ENCODE measurements at places on chromosomes 3 and 15. TPM values are rescaled to one million over a fixed set of nuclear protein-coding genes. Genes with fewer than 3 reads are reported as not detected.

DNA sequence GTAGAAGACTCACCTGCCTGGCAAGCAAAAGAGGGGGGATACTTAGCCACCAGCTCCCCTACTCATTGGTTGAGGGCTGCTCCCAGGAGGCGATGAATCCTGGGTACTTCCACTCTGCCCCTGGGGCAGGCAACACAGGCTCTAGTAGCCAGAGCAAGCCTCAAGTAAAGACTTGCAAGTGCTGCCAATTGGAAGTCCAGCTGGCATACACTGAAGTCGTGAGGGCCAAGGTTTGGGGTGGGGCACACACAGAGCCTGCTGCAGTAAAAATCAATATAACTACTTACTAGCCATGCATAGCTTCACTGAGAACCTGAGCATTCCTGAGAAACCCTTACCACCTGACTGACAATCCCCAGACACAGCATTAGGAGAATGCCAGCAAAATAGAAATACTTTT lies 123.0 kb upstream of the EIF1B start:
- H3K4me1 ChIP-seq, result peaks cover 3% of the 10 kb centered on the region
- H3K27me3 ChIP-seq, result peaks cover 5% of the 10 kb centered on the region
- DNase-seq, result no peak
- no peak overlapping the region for H3K27ac ChIP-seq
- no peaks in the 10 kb centered on the region for H3K36me3 ChIP-seq

GRCh38 chr15:71237456-71238188 lies 122.4 kb downstream of the THSD4 start:
- H3K27ac ChIP-seq, result no peak overlapping the region
- H3K4me1 ChIP-seq, result no peaks in the 10 kb centered on the region
- no peak overlapping the region for H3K4me3 ChIP-seq
- H3K36me3 ChIP-seq, result peaks cover 4% of the 10 kb centered on the region
- no peaks in the 10 kb centered on the region for H3K27me3 ChIP-seq

DNA sequence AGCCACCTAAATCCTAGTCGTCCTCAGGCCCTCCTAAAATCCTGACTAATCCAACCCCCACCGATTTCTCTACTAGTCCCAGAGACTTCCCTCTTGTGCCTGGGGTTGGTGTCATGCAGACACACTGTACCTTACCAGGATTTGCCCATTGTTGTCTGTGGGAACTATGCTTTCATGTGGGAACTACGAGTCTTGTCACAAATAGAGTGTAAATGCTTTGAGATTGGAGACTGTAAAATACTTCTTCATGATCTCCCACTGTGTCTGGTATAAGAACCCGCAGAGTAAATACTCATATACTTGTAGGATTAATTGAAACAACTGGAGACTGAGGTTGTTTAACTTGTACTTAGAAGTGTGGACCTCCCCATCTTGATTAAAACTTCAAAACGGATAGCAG lies 11.2 kb downstream of the B3GNT5 start:
- peaks cover 4% of the 10 kb centered on the region for H3K4me1 ChIP-seq

DNA sequence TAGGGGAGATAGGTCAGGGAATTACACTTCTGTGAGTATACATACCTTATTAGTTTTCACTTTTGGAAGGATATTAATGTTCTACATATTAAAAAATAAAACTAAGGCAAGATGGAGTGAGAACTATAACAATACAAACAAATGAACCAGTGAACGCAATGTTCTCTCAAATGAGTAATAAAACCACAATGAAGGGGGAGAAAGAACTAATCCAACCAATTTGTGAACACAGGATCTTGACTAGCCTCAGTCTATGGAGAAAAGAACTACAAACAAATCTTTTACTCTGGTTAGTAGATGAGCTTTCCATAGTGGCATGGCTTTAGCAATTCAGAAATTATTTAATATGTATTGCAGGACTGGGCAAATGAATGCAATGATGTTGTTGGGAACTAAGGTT lies 26.9 kb upstream of the ATOSA start:
- no peak overlapping the region for H3K4me3 ChIP-seq
- H3K27ac ChIP-seq, result no peak overlapping the region

DNA sequence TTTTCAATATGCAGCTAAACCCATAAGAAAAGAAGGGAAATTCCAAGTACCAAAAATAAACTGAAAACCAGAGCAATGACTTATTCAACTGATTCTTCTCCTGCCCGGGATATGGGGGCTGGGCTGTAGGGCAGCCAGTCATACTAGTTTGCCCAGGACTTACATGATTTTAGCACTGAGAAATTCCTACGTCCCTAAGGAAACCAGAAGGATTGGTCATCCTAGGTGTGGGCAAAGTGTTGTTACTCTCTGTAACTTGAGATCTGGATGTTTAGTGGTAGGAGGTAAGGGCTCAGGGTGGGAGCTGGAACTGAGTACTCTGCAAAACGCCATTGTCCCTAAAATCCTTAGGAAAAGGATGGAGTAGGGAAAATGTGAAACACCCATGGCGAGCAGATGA lies 1.2 kb upstream of the DAZL start:
- H3K27me3 ChIP-seq, result peaks cover 3% of the 10 kb centered on the region
- DNase-seq, result no peak
- H3K4me1 ChIP-seq, result peaks cover 2% of the 10 kb centered on the region
- H3K27ac ChIP-seq, result no peak overlapping the region

GRCh38 chr3:129758785-129759320 lies 134.7 kb downstream of the TMCC1 start:
- H3K36me3 ChIP-seq, result no peaks in the 10 kb centered on the region
- peaks cover 1% of the 10 kb centered on the region for H3K27me3 ChIP-seq
- H3K27ac ChIP-seq, result no peak overlapping the region
- no peaks in the 10 kb centered on the region for H3K4me1 ChIP-seq

DNA sequence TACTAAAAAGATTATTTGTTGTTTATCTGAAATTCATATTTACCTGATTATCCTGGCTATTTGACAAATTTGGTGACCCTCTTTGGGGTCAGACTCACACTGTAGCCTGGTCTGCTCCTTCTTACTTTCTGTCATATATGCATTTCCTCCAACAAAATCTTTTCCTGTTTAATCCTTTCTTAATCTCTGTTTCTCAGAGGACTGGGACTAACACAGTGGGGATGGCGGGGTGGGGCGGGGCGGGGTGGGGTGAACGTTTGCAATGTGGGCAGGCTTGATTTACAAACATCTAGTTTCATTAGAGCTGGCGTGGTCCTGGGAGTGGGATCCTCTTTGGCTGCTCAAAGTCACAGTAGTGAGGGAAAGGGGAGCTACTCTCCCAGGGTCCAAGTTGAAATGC lies 35.3 kb upstream of the CDCP1 start:
- no peaks in the 10 kb centered on the region for H3K36me3 ChIP-seq
- no peak overlapping the region for H3K27ac ChIP-seq
- H3K4me3 ChIP-seq, result no peak overlapping the region
- no peak for DNase-seq
- H3K4me1 ChIP-seq, result peaks cover 6% of the 10 kb centered on the region

DNA sequence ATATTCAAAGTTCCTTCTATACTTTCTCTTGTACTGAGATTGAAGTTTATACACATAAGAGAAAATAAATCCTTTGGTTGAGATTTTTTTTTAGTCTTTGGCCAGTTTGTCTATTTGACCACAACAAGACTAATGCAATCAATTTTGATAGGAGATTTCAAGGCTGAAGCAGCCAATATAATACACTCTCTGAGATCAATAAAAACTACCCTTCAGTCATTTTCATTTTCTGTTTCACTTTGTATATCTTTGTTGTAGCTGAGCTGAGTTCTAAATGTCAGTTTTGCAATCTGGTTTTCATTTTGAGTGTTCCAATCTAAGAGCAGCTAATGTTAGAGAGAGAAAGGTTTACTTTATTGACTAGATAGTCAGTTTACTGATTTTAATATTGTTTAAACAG lies 623.8 kb upstream of the ROBO1 start:
- H3K36me3 ChIP-seq, result no peaks in the 10 kb centered on the region
- no peak overlapping the region for H3K27ac ChIP-seq
- DNase-seq, result no peak
- H3K27me3 ChIP-seq, result no peaks in the 10 kb centered on the region
- no peak overlapping the region for H3K4me3 ChIP-seq

- peaks cover 4% of the 10 kb centered on the region for H3K36me3 ChIP-seq
- H3K27ac ChIP-seq, result no peak overlapping the region
- no peak overlapping the region for H3K4me3 ChIP-seq
- H3K27me3 ChIP-seq, result peaks cover 5% of the 10 kb centered on the region
- H3K4me1 ChIP-seq, result peaks cover 10% of the 10 kb centered on the region
- no peak for DNase-seq
These were observed 165.3 kb upstream of the MCTP2 start for GRCh38 chr15:94066046-94066445.

GRCh38 chr3:24496529-24497482 lies 2.2 kb upstream of the THRB start:
- H3K27ac ChIP-seq, result no peak overlapping the region
- H3K36me3 ChIP-seq, result no peaks in the 10 kb centered on the region
- H3K4me1 ChIP-seq, result peaks cover 2% of the 10 kb centered on the region
- peak; percentile 76 for DNase-seq
- peaks cover 7% of the 10 kb centered on the region for H3K27me3 ChIP-seq

DNA sequence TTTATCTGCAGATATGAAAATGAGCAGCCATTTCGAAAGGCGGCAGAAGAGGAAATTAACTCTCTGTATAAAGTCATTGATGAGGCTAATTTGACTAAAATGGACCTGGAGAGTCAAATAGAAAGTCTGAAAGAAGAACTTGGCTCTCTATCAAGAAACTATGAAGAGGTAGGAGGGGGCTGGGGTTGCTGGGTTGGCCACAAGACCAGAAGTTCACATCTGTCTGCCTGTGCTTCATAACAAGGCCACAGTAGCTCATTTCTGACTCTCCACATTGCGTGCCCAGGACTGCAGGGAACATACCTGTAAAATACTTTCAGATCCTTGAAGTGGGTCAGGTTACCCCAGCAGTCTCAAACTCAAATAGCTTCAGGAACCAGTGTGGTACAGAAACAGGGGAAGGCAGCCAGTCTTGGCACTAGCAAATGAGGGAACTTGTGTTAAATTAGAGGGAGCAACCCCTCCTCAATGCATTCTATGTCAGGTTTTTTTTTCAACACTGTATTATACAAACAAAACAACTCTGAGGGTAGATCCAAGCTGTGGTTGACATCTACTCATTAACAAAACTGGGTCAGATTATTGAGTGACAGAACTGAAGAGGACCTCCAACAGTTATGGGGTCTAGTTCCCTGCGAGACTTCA lies 48.7 kb downstream of the BFSP2 start:
- H3K27ac ChIP-seq, result no peak overlapping the region
- no peaks in the 10 kb centered on the region for H3K36me3 ChIP-seq
- no peak for DNase-seq
- no peak overlapping the region for H3K4me3 ChIP-seq
- peaks cover 7% of the 10 kb centered on the region for H3K4me1 ChIP-seq

GRCh38 chr15:70602834-70603560 lies 160.4 kb downstream of the UACA start:
- H3K4me3 ChIP-seq, result no peak overlapping the region
- no peaks in the 10 kb centered on the region for H3K4me1 ChIP-seq
- peaks cover 9% of the 10 kb centered on the region for H3K36me3 ChIP-seq
- no peak for DNase-seq

DNA sequence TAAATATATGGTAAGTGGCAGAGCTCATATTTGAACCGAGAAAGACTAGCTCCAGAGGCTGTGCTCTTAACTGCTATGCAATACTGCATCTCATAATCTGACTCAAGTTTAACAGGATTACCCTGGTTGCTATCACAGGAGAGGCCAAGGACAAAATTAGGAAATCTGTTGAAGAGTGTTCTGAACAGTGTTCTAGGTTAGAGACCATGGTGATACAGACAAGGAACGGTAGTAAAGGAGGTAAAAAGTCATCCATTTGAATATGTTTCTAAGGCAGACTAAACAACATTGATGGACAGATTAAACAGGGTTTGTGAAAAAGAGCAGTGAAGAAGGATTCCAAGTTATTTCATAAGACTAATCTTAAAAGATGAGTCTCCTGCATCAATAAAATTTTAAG lies 22.1 kb downstream of the PLOD2 start:
- peaks cover 21% of the 10 kb centered on the region for H3K4me1 ChIP-seq
- H3K27ac ChIP-seq, result no peak overlapping the region
- H3K4me3 ChIP-seq, result no peak overlapping the region

GRCh38 chr15:64443747-64444621 lies 16.4 kb upstream of the ZNF609 start:
- no peaks in the 10 kb centered on the region for H3K27me3 ChIP-seq
- no peak for DNase-seq
- no peaks in the 10 kb centered on the region for H3K36me3 ChIP-seq

- H3K27me3 ChIP-seq, result peaks cover 2% of the 10 kb centered on the region
- no peaks in the 10 kb centered on the region for H3K4me1 ChIP-seq
- no peak for DNase-seq
- H3K4me3 ChIP-seq, result no peak overlapping the region
- H3K36me3 ChIP-seq, result no peaks in the 10 kb centered on the region
- no peak overlapping the region for H3K27ac ChIP-seq
These were observed 8.7 kb downstream of the ESYT3 start for GRCh38 chr3:138443091-138443490.

- no peaks in the 10 kb centered on the region for H3K4me1 ChIP-seq
- H3K27ac ChIP-seq, result no peak overlapping the region
- DNase-seq, result no peak
- no peaks in the 10 kb centered on the region for H3K27me3 ChIP-seq
- H3K36me3 ChIP-seq, result no peaks in the 10 kb centered on the region
These were observed 11.9 kb downstream of the CPNE4 start for GRCh38 chr3:132022914-132023313.

GRCh38 chr3:153768561-153769469 lies 352.4 kb upstream of the ARHGEF26 start:
- H3K27ac ChIP-seq, result no peak overlapping the region
- no peaks in the 10 kb centered on the region for H3K4me1 ChIP-seq
- no peaks in the 10 kb centered on the region for H3K27me3 ChIP-seq
- no peak for DNase-seq
- H3K4me3 ChIP-seq, result no peak overlapping the region
- peaks cover 22% of the 10 kb centered on the region for H3K36me3 ChIP-seq

- peaks cover 3% of the 10 kb centered on the region for H3K36me3 ChIP-seq
- H3K4me1 ChIP-seq, result peaks cover 34% of the 10 kb centered on the region
- DNase-seq, result no peak
- peak overlapping the region; percentile 67 for H3K4me3 ChIP-seq
- peak overlapping the region; percentile 99 for H3K27ac ChIP-seq
These were observed 106.0 kb upstream of the ADPGK start for GRCh38 chr15:72889545-72889944.

- DNase-seq, result peak; percentile 88
- peaks cover 8% of the 10 kb centered on the region for H3K4me1 ChIP-seq
- H3K4me3 ChIP-seq, result peak within 1 kb of the TSS; percentile 89
- peak within 1 kb of the TSS; percentile 81 for H3K27ac ChIP-seq
These were observed at the start of gene NR1D2 for GRCh38 chr3:23944861-23945662. Gene NR1D2, plus strand, starts transcription at chr3:23945286. Its CDS starts 293 bp downstream, at chr3:23945579.

GRCh38 chr15:70503798-70504298 lies 259.5 kb downstream of the UACA start:
- H3K36me3 ChIP-seq, result no peaks in the 10 kb centered on the region
- DNase-seq, result no peak
- H3K4me1 ChIP-seq, result peaks cover 22% of the 10 kb centered on the region
- no peak overlapping the region for H3K4me3 ChIP-seq
- H3K27ac ChIP-seq, result no peak overlapping the region
- H3K27me3 ChIP-seq, result peaks cover 10% of the 10 kb centered on the region

RNF7 gene
- total RNA-seq, result 95.0 TPM

PRSS50 gene
- not detected for total RNA-seq

SIDT1 gene
- not detected for total RNA-seq

RBP2 gene
- total RNA-seq, result not detected

LXN gene
- total RNA-seq, result 1.2 TPM

PLA2G4B gene
- 17.9 TPM for total RNA-seq

COL6A5 gene
- not detected for total RNA-seq

GOLGA6L7 gene
- not detected for total RNA-seq

ZNF660 gene
- 35.4 TPM for total RNA-seq

AHSG gene
- not detected for total RNA-seq

LRRC34 gene
- total RNA-seq, result 3.6 TPM

DUOXA1 gene
- not detected for total RNA-seq

VGLL4 gene
- total RNA-seq, result 29.4 TPM
